ENCODE measurements at places on chromosomes 6 and 20.

DNA sequence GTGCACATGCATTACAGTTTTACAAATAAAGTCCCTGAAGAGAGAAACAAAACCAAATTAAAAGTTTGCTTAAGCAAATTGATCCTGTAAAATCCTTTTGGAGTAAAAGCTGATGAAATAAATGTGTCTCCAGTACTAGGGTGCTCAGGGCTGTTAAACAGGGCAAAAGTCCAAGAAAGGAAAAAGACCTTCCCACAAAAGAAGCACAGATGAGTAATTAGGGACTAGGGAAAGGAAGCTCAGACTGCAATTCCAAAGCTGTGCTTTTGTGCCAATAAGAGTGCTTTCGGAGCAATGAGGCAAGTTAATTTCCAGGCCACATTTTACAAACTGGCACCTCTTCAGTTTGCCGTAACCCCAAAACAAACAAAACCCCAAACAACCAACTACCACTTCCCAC, 10.4 kb upstream of the RNF182 start:
- DNase-seq, result no peak

DNA sequence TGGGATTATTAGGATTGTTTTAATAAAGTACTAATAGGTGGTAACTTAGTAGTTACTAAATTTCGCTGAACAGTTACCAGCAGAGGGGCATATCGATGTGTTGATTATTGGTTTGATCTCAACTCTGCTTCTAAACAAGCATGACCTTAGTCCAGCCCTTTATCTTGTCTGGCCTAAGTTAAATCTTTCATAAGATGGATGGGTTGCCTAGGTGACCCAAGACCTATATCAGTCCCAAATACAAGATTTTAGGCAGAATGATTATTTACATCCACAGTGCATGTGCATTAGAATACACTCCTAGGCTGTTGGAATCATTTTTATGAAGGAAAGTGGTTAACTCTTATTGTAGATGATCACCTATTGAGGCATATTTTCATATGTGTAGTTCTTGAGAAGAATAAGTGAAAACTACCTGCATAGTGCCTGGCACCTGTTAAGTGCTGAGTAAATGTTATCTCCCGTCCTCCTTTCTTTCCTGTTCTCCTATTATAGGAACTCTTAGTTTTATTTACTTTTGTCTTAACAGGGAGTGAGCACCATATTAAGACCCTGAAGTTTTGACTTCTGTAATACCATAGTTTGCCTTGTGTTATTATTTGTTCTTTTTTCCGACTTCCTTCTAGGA, 1.1 kb downstream of the HSF2 start:
- no peak for DNase-seq

- DNase-seq, result no peak
Measured at GRCh38 chr20:32201977-32202363, 5.6 kb downstream of the PLAGL2 start.

GRCh38 chr6:159977255-159977903, 8.5 kb downstream of the IGF2R start:
- DNase-seq, result no peak

DNA sequence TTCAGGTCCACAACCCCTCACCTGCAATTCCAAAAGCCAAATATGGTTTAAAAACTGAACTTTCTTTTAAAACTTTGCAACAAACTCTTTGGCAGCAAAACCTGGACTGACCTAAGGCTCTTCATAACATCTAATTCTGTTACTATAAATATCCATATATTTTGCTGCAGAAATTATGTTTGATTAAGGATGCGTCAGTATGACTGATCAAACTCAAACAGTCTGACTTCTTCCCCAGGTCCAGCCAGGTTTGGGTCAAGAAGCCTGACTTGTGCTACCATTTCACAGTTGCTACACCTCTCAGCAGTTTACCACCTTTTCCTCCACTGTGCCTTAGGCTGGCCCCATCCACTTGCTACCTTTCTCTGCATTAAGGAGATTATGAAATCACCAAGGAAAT, 127.0 kb upstream of the DUSP22 start:
- no peak for DNase-seq

GRCh38 chr6:90406142-90406794, 109.6 kb upstream of the BACH2 start:
- DNase-seq, result no peak

- DNase-seq, result peak; percentile 60
Measured at GRCh38 chr6:33000055-33000454, 9.3 kb downstream of the HLA-DOA start.

DNA sequence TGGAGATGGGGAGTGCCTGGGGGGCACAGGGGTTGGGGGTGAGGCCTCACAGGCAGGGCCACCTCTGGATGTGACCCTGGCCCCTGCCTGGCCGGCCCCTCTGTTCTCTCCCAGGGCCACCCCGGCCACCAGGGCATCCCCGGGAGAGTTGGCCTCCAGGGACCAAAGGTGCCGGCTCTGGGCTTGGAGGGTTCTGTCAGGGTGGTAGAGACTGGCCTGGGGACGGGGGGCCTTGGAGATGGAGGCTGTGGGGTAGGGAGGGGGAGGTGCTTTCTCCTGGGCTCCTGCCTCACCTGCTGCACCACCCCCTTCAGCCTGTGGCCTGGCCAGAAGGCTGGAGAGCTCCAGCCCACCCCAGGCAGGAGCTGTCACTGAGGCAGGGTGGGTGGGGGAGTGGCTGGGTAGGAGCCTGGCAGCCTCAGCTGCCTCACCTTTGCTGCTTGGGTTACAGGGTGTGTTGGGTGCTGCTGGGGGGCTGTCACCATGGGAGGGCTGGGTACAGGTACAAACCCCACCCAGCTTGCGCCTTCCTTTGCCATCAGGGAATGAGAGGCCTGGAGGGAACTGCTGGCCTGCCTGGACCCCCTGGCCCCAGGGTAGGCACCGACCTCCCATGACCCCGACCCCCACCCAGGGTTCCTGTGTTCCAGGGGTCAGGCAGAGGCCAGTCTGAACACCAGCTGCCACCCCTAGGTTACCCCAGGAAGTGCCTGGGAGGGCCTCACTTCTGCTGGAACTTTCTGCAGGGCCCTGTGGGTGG, 32.7 kb downstream of the COL20A1 start:
- DNase-seq, result no peak

DNA sequence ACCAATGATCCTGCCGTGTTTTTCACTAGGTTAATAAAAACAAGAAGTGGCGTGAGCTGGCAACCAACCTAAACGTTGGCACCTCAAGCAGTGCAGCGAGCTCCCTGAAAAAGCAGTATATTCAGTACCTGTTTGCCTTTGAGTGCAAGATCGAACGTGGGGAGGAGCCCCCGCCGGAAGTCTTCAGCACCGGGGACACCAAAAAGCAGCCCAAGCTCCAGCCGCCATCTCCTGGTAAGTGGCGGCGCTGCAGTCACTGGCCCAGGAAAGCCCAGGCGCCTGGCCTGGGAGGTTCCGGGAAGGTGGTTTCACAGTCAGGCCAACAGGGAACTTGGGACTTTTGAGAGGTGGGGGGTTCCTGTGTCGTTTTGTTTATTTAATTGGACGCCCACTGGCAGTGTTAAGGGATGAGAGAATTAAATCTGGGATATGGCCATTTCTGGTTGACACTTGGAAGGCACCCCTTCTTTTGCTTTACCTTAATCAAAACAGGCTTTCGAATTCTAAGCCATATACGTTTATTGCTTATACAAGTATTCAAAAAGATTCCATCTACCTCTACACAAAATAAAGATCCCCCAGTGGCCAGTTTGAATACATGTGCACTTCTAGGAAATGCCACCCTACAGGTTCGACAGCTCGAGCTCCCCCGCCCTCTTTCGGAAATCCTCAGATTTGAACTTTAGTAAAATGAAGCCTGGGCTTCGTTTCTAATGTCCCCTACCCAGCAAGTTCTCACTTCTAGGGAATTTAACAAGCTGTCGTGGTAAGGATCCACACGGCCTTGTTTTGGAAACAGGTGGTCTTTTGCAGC, 138.9 kb downstream of the TMEM242 start:
- peak; percentile 39 for DNase-seq

DNA sequence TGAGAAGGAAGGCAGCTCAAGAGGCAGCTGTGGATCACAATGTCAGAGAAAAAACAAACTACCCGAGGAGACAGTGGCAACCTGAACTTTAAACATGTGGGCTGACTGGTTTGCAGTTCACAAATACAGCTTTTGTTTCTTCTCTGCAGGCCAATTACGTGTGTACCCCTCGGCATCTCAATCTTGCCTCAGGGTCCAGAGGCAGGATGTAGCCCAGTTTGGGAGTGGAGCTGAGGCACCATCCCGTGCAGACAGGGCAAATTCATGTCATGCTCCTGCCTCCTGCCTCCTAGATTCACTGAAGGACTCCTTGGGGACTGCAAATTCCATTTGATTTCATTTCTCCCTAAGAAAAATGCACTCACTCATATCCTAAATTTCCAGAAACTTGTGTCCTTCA, 94.2 kb upstream of the KCNK16 start:
- no peak for DNase-seq

GRCh38 chr6:39100358-39100757, 14.6 kb downstream of the SAYSD1 start:
- DNase-seq, result no peak

- no peak for DNase-seq
Measured at GRCh38 chr6:146355521-146356100, 188.0 kb upstream of the RAB32 start.

DNA sequence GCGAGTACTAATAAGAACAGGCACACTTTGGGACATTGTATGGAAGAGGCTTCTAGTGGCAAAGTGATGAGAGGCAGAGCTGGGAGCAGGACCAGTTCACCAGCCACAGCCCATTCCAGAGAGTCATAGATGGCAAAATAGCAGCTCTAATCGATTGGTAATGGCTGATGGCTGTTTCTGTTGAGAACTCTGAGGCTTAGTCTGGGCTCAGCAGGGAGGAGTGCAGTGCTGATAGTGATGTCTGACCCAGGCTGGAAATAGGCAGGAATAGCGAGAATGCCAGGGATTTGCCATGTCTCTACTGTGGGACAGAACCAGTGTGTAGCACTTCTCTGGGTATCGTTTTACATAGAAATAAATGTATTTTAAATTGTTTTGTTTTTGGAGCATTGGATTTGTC, 620.0 kb upstream of the FLRT3 start:
- DNase-seq, result no peak

- no peak for DNase-seq
Measured at GRCh38 chr6:166466178-166467122, 83.7 kb upstream of the MPC1 start.

DNA sequence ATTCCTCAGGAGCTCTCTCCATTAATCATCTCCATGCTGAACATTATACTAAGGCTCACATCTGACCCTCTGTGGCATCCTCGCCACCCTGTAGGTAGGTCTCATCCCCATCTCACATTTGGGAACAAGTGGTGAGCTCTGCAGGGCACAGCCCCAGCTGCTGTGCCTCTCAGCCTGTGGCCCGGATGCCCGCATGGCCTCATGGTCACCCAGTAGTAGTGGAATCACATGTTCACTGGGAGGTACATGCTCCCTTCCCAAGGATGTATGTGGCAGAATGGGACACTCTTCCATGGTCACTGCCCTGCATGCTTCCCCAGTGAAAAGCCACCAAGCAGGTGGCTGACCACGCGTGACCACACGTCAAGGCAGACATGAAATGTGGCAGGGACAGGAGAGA, 26.3 kb upstream of the APMAP start:
- DNase-seq, result no peak

DNA sequence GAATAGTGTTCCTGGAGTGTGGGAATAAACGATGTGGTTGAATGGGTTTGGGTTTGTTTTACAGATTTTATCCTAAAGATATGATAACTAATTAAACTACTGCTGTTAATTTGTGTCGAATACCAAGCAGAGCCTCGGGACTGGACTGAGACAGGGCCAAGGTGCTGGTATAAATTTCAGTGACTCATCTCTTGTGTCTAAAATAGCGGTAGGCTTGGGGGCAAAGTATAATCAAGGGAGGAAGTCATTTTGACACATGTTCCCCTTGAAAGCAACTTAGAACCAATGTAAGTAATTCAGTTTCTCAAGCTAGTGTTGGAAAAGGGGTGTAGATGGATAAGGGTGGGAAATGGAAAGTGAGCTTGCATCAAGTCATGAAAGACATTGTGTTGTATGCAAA, 108.4 kb downstream of the PLCB4 start:
- no peak for DNase-seq

DNA sequence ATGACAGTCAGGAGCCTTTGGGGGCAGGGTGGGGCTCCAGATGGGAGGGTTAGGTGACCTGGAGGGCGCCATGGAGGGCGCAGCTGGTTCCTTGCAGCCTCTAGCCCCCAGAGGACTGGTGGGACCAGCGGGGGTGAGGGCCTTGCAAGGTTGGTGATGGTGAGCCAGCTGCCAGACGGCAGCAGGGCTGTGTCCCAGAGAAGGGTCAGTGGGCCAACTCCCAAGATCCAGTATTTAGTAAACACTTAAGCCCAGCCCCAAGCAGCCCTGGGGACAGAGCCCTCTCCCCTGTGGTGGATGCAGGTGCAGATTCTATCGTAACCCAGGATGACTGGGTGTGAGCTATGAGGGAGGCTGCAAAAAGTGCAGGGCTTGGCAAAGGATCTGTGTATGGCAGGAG, 201.5 kb upstream of the RNF24 start:
- DNase-seq, result no peak

DNA sequence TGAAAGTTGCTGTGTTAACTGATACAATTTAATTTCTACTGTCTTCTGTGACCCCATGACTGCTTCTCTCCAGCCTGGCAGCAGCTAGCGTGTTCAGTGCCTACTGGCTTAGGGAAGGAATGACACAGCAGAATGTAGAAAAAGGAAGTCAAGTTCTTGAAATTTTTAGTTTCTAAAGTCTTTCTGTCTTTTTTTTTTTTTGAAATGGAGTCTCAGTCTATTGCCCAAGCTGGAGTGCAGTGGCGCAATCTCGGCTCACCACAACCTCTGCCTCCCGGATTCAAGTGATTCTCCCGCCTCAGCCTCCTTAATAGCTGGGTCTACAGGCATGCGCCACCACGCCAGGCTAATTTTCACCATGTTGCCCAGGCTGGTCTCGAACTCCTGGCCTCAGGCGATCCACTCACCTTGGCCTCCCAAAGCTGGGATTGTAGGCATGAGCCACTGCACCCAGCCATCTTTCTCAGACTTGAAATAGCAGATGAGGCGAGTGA, 39.3 kb downstream of the PCNA start:
- DNase-seq, result no peak

DNA sequence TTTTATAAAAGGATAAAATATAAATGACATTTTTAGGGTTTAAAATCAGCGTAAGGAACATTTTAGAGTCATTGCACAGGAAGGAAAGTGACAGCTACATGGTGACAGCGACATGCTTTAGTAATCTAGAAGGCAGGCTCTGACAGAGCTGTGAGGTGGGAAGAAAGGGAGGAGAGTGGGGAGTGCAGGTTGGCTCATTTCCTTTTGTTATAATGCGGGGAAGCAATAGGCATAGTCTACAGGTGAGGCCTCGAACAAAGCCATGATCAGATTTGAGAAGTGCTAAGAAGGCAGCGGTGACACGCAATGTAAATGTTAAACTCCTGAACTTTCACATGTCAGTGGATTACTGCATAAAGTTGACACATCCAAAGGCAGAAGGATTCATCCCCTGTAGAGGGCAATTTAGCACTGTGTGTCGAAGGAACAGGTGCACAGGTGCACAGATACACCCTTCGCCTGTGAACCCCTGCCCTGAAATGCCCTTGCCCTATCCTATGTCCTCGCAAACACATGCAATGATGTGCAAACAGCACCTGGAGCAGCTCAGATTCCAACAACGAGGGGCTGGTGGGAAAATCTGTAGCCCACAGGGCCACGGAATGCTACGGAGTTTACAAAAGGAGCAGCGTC, 32.4 kb upstream of the SMOC2 start:
- DNase-seq, result no peak

Data from GM10248 (cell line).